Fibroblast of skin of left biceps (primary cell): ENCODE measurements at places on chromosomes 7 and 10.

- DNase-seq, result no peak
Observed at GRCh38 chr10:71213127-71213621, 804 bp downstream of the UNC5B start.

DNA sequence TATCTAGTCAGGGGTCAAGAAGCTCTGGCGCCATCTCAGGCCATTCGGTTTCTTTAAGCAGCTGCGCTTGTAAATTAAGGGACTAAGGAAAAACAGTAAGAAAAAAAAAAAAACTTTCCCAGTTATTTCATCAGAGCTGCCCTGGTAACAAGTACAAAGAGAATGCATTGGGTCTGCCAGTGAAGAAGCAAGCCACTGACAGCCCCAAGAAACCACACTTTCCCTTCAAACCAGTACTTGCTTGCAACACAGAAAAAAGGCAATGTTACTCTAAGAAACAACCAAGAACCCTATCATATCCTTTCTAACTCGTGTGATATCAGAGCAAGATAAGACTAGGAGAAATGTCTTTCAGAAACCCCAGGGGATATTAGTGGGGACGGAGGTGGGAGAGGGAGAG is 40.6 kb upstream of the AOAH start:
- DNase-seq, result no peak

DNA sequence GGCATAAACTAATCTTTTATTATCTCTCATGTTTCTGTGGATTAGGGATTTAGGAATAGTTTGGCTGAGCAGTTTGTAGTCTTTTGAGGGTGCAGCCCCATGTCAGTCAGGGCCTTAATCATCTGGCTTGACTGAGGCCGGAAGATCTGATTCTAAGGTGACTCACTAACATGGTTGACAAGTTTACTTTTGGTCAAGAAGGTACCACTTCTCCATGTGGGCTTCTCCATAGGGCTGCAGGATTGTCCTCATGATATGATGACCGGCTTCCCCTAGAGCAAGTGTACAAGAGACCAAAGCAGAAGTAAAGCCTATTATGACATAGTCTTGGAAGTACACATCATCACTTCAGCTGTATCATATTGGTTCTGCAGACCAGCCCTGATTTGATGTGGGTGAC is 45.9 kb upstream of the OIT3 start:
- no peak for DNase-seq

- no peak for DNase-seq
Observed at GRCh38 chr10:76787746-76788451, 849.7 kb downstream of the KCNMA1 start.

DNA sequence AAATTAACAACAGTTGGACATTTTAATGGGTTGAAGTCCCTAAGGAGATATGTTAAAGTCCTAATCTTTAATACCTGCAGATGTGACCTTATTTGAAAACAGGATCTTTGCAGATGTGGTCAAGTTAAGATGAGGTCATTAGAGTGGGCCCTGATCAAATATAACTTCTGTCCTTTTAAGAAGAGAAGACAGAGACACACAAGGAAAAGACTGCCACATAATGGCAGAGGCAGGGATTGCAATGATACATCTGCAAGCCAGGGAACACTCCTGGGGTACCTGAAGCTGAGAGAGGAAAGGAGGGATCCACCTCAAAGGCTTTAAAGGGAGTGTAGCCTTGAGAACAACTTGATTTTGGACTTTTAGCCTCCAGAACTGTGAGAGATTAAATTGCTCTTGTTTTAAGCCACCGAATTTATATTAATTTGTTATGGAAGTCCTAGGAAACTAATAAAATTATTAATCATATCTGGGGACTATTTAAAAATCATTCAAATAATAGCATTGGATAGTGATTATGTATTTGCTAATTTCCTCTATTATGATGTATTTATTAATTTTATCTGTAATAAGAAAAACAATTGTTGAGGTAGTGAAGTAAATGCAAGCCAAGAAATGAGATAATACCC is 700.0 kb upstream of the PCDH15 start:
- no peak for DNase-seq

GRCh38 chr10:18472977-18473376 is 178.4 kb downstream of the NSUN6 start:
- no peak for DNase-seq

DNA sequence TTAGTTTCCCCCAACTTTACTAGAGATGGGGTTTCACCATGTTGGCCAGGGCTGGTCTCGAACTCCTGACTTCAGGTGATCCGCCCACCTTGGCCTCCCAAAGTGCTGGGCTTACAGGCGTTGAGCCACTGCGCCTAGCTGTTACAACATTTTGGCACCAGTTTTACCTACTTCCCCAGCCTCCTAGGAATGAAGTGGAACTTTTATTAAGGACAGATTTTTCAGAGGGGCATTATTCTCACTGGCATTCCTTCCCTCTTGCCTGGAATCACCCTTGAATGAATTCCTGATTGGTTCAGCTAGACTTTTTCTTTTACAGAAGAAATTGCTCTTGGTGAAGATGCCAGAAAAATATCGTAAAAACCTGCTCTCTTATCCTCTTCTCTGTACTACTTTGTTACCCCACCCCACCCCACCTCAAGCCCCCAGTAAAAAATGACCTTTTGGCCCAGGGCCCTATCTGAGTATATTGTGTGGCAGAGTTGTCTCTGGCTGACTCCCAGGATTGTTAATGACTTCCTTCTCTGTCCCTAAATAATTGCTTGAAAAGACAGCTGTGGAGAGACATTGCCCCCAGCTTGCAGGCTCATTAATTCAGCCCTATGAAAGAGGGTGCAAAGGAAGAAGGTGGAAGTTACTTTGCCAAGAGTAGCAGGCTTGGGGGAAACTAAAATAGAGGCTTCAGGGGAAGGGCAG is 189.6 kb downstream of the AUTS2 start:
- no peak for DNase-seq

GRCh38 chr7:120819861-120820260 is 38.1 kb downstream of the TSPAN12 start:
- DNase-seq, result no peak

GRCh38 chr7:5501465-5501864 is 77.8 kb upstream of the TNRC18 start:
- no peak for DNase-seq

- DNase-seq, result no peak
Observed at GRCh38 chr7:31664890-31665289, 22.1 kb upstream of the PPP1R17 start.

DNA sequence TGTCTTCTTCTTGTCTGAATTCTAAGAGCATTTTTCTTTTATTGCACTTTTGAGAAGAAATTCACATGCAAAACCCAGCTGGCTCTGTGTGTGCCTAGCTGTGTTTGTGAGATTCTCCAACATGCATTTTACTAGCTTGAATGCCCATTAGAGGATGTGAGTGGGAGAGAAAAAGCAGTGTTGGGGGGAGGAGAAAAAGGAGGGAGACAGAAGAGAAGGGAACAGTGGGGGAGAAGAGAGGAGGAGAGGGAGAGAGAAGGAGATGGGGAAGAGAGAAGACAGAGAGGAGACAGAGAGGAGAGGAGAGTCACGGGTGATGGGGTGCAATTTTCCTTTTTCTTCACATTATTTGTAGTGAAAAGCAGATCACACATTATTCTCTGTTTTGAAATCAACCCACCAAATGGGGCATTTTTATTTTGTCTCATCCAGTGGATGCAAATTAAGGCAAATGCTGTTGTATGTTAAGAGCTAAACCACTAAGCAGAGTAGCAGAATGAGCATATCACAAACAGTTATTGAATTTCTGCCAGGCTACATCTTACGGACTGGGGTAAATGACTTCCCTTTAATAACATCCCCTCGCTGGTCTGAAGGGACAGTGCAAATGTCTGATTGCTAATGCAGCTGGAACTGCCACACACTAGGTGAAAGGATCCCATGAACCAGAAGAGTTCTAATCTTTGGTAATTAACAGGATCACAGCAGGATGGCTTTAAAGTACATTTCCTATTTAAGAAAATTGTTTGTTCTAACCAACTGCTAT is 849 bp downstream of the LRRN3 start:
- no peak for DNase-seq

DNA sequence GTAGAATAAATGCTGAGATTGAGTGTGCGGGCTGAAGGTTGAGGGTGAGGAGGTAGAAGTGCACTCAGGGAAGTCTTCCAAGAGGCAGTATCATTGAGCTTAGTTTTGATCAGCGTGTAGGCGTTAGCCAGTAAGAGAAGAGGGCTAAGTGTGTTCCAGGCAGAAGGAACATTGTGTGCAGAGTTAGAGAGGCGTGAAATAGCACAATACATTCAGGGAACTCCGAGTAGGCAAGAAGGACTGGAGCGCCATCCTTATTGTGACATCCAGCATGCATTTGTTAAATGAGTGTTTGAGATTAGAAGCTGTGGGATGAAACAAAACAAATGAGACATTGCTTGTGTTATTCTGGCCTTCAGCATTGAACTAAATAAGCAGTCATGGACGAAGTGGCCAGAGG is 140.9 kb upstream of the MKLN1 start:
- no peak for DNase-seq

DNA sequence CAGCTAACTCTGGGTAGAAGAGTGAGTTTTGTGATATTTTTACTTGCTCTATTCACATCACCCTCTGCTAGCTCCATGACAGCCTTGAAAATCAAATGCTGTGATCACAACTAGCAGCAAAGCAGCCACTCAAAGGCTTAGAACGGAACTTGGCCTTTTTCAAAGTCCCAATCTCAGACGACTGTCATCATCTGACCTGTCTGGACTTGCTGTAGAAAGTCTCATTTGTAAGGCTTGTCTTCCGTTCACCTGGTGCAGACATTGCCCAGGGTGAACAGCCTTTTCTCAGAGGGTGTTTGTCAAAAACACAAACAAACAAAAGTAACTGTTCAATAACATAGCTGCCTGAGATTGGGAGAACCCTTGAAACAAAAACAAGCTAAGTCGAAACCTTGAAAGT is 458.9 kb upstream of the ADARB2 start:
- no peak for DNase-seq

GRCh38 chr7:29356631-29357030 is 162.1 kb downstream of the CHN2 start:
- DNase-seq, result no peak

GRCh38 chr7:101913851-101914250 is 96.4 kb downstream of the CUX1 start:
- no peak for DNase-seq

DNA sequence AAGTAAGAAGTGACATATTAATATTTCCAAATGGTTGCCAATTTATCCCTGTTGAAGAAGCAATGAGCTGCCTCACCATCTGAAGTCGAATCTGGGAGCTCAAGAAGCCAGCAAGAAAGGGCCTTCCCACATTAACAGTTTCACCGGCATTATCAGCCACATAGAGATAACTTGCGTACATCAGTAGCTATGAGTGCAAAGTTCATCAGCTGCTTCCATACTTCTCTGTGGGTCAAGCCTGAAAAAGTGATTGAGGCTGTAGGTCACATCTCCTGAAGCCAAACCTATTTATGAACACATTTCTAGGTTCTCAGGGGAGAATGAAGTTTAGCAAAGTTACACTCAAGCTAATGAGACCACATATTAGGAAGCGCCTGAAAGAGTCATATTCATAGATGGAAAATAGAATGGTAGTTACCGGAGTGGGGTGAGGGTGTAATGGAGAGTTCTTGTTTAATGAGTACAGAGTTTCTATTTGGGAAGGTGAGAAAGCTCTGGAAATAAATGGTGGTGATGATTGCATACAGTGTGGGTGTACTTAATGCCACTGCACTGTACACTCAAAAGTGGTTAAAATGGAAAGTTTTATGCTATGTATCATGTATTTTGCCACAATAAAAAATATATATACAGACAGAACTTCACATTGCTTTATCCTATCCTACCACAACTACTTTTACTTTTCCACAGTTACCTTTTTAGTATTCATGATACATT is 189.3 kb upstream of the SP4 start:
- no peak for DNase-seq

- DNase-seq, result no peak
Observed at GRCh38 chr10:17123961-17124360, 5.7 kb downstream of the CUBN start.

DNA sequence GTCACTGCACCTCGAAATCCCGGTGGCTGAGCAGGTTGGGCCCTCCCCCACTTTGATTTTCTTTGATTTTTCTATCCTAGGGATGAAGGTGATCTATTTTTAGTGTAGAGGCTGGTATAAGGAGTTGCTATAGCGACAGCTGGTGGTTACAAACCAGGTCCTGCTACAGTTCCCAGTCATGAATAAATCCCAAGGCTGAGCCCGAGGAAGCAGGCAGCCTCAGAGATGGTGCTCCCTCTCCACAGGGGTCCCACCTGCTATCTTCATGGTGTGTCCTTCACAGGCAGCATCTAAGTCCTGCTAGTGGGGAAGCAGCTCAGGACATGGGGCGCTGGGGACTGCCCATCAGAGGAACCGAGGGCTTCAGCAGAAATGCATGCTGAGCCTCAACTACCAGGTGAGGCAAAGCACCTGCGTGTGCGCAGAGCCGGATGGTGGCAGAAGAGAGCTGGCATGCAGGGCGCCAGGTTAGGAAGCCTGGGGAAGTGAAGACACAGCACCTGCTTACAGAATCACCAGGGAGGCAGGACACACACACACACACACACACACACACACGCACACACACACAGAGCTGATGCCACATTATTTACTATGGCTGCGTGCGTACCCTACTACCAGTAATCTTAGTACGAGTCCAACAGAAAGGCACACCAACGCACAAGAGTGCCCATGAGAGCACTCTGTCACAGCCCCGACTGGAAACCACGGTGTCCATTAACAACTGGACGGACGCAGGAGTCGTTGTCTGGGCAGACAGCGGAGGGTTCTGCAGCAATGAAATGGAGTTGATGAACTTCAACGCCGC is 150.9 kb downstream of the PRKAG2 start:
- no peak for DNase-seq

- DNase-seq, result no peak
Observed at GRCh38 chr10:87952612-87953011, 89.2 kb downstream of the PTEN start.

DNA sequence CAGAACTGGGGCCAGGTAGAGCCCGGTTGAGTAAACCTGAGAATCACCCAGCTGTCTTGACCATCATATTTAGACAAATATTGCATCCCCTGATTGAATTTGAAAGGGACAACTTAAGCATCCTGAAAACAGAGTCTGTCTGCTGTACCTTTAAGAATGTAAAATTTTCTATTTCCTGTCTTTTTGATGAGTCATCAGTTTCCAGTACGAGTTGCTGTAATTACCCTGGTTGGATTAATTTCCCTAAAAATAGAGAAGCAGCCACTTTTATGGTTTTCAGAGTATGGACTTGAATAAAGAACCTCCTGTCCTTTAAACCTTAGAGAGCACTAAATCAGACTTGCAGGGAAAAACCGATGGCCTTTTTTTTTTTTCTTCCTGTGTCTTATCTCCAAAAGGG is 164.6 kb upstream of the SH2B2 start:
- no peak for DNase-seq

DNA sequence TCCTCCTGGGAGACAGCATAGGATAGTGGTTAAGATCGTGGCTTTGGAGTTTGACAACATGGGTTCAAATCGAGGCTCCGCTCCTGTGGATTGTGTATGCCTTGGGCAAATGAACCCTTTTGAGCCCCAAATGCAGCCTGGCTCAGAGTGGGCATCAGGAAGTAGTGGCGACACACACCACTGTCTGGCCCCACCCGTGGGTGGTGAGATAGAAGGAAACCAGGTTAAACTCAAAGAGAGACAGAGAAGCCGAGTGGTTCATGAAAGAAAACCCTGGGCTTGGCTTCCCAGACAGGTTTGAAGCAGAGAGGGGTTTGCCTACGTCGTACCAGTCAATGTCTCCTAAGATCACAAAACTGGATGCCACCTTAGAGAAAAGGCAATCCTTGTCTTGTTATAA is 57.7 kb downstream of the PRTFDC1 start:
- DNase-seq, result no peak
